GM20000 (cell line): ENCODE measurements at places on chromosomes 7 and 10.
A peak's percentile ranks its signal among the peaks of the same experiment; 100 is the strongest.

DNA sequence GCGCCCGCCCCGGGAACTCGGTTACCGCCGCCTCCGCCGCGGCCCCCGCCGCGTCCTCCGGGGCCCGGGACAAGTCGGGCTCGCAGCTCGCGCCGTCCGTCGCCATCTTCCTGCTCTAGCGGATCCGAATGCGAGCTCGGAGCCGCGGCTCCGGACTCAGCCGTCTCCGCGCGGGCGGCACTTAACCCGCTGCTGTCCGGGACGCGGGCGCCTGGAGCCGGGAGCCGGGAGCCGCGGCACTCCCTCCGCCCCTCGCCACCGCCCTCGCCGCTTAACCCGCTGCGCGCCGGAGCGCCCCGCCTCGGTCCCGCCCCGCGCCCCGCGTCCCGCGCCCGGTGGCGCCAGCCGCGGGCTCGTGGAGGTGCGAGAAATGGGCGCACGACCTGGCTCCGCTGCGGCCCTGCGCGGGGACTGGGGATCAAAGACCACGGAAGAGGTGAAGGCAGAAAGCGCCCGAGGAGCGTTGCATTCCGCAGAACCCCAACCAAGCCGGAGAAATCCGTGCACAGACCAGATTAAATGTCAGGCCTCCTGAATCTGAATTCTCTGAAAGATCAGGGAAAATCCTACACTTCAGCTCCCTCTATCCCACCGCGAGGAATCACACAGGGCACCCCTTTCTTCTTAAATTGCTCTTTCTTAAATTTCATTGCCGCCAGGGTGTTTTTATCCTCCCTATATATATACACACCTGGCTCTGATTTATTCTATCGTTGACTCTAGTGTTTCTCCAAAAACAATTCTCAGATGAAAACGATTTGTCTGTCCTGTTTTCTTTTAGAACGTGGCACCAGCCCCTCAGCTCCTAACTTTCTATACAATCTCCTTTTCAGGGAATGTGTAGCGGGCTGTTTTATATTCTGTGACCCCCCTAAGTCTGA lies at the start of gene CTTNBP2:
Gene CTTNBP2 (minus strand): TSS at position 132 of the 881 bp plus-strand sequence. CDS start 26 bp downstream, at position 106.
- DNase-seq = peak; percentile 33

- no peak for DNase-seq
These were observed 142.0 kb upstream of the PRKCQ start for GRCh38 chr10:6721964-6722615.

DNA sequence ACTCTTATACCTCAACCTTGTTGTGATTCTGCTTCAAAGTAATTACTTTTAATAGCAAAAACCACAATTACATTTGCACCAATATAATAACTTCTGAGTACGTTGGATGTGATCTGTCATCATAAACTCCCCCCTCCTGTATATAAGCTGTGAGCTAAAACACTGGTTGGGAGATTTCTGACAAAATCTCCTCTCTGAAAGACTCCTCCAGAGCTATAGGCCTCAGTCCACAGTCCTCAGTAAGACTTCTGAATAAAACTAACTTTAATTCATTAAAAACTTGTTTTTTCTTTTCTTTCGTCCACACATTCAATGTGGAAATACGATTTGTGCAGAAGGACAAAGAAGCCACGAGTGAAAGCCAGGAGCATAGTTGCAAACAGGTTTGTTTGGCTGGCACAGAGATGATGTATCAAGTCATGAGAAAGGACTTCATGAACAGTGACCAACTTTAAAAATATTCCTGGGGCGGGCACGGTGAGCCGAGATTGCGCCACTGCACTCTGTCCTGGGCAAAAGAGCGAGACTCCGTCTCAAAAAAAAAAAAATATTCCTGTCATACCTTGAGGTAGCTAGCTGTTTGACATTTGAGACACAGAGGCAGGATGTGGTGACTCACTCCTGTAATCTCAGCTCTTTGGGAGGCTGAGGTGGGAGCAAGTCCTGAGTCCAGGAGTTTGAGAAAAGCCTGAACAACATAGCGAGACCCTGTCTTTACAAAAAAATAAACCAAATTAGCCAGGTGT lies 91.1 kb upstream of the ARHGAP21 start:
- DNase-seq = no peak

- DNase-seq = no peak
These were observed 48.0 kb downstream of the NT5C2 start for GRCh38 chr10:103145046-103145445.

DNA sequence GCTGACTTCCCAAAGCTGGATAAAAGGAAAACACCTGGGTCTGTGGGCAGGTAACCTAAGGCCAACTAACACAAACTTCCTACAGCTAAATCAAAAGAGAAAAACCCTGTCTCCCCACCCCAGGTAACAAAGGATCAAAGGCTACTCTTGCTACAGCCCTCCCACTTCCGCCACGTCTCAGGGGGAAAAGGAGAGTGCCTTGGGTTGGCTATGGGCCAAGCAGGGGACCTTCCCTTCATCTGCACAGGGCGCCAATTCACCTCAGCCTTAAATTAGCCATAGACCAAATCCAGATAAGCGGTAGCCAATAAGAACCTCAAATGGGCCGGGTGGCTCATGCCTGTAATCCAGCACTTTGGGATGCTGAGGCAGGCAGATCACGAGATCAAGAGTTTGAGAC lies 69.1 kb upstream of the LANCL2 start:
- no peak for DNase-seq

- no peak for DNase-seq
These were observed 7.5 kb downstream of the FAM131B start for GRCh38 chr7:143354965-143355364.

GRCh38 chr10:36344240-36345174 lies 702.4 kb upstream of the FZD8 start:
- DNase-seq = no peak

GRCh38 chr7:45176886-45177731 lies 19.5 kb downstream of the RAMP3 start:
- DNase-seq = no peak

- no peak for DNase-seq
These were observed 9.6 kb downstream of the CFTR start for GRCh38 chr7:117489430-117489829.

GRCh38 chr10:70827086-70827757 lies 11.5 kb downstream of the SGPL1 start:
- no peak for DNase-seq

DNA sequence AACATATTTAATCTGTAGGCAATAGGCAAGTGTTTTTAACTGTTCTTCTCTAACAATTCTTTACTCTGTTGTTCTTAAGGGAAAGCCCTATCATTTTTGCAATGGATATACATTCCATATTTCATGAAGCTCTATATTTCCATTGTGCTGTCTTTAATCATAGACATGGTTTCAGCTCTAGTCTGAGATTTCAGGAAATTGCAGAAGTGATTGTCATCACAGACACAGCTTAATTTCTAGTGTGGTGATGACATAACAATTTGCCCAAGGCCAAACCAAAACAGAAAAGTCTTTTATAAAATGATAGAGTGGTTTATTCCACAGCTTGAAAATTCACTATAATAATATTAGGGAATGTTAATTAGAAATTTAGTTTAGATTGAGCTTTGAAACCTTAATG lies 494.1 kb upstream of the SEMA3A start:
- DNase-seq = no peak

DNA sequence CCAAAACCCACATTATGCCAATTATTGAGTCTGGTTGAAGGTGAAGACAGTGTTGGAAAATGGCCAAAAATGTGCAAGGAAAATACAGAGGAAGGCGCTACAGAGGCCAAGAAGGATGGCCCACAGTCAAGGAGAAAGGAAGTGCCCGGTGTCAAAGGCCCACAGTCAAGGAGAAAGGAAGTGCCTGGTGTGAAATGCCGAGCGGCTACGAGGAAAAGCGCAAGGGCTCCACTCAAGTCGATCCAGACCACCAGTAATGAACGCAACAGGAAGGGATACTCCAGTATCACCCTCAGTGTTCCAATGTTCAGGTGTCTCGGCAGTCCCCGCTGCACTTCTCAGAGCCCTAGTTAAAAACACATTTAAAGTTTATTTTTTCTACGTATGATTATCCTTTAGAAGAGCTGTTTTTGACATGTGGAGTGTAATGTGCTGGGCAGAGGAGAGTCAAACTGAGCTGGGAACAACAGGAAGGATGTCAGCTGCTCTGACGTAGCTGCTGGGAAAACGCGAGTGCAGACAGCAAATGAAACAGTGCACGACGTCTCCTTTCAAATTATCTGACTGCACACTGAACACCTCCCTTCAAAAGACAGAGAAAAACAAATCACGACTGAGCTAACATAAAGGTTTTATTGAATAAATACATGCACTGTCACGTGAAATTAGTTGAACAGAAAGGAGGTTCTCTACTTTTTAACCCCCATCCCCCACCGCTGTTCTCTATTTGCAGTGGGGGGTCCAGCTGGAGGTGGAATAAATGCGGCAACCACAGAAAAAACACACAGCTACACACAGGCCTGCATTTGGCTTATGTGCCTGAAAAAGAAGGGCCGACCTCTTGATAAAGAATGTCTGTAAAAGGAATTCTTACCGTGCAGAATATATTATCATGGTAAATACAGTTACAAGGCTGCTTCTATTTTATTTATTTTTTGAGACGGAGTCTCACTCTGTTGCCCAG lies 26.1 kb upstream of the NCAPG2 start:
- no peak for DNase-seq

GRCh38 chr10:125092564-125093031 lies 67.8 kb downstream of the CTBP2 start:
- DNase-seq = no peak

- DNase-seq = peak; percentile 32
These were observed 1.5 kb upstream of the NRP1 start for GRCh38 chr10:33335801-33336581.

- DNase-seq = no peak
These were observed 354.6 kb downstream of the PHF14 start for GRCh38 chr7:11328309-11328708.

DNA sequence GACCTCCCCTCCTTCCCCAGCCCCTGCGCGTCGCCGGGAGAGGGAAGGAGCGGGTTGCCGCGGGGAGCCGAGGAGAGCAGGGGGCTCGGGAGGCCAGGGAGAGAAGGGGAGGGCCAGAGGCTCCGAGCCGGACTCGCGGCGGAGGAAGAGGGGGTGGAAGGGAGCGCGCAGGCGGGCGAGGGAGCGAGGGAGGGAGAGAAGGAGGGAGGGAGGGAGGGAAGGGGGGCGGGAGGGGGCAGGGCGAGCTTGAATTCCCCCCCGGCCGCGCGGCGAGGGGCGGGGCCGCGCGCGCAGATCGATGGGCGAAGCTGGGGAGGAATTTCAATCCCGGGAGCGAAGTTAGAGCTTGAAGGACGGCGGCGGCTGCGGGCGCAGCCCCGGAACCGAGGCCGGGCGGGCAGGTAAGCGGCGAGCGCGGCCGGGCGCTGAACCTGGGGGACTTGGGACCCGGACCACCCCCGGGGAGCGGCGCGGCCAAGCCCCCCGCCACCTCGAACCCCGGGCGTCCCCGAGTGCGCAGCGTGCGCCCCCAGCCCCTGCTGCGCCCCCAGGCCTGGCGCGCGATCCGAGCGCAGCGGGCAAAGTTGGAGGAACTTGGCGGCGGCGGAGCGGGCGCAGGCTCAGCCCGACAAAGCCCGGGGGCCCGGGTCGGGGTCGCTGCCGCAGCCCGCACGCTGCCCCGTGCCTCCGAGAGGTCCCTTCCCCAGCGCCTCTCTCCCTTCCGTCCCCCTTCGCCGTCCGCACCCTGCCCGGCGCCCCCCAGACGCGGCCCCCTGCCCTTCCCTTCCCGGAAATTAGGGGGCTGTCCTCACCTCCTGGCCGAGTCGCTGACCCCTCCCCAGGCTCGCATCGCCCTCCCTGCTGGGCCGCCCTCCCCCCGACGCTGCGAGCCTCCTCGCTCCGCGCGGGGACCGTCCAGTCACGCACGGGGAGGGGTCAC lies at the start of gene ELFN1:
Gene ELFN1 (plus strand): TSS at position 324 of the 940 bp plus-strand sequence. CDS start 74,320 bp downstream, outside the sequence.
- DNase-seq = peak; percentile 47

- no peak for DNase-seq
These were observed 141.6 kb downstream of the DGKB start for GRCh38 chr7:14760730-14761478.

GRCh38 chr10:5536486-5537081 lies 11.8 kb downstream of the CALML3 start:
- DNase-seq = no peak

DNA sequence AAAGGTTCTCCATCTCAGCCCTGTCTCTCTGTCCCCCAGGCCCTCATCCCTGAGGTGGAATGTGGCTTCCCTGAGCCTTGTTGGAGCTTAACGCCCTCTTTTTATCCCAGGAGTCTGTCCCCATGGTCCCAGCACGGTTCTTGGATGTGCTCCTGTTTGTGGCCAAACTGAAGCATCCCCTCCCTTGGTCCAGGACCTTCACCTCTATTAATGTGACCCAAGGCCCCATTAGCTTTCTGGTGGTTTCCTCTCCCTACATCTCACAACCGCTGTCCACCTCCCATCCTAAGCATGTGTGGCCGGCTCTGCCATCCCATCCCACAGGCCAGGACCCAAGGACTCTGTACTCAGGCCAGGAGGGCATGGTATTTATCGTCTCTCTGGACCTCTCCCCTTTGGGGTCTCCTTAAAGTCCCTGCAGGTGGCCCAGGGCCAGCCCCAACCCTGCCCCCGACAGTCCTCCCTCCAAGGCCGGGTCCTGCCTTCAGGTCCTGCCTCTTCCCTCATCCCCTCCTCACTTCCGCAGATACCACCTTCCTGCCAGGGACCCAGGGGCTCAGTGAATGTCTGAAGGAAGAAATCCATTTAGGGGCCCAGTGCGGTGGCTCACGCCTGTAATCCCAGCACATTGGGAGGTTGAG lies 15.4 kb upstream of the SH2B2 start:
- no peak for DNase-seq

DNA sequence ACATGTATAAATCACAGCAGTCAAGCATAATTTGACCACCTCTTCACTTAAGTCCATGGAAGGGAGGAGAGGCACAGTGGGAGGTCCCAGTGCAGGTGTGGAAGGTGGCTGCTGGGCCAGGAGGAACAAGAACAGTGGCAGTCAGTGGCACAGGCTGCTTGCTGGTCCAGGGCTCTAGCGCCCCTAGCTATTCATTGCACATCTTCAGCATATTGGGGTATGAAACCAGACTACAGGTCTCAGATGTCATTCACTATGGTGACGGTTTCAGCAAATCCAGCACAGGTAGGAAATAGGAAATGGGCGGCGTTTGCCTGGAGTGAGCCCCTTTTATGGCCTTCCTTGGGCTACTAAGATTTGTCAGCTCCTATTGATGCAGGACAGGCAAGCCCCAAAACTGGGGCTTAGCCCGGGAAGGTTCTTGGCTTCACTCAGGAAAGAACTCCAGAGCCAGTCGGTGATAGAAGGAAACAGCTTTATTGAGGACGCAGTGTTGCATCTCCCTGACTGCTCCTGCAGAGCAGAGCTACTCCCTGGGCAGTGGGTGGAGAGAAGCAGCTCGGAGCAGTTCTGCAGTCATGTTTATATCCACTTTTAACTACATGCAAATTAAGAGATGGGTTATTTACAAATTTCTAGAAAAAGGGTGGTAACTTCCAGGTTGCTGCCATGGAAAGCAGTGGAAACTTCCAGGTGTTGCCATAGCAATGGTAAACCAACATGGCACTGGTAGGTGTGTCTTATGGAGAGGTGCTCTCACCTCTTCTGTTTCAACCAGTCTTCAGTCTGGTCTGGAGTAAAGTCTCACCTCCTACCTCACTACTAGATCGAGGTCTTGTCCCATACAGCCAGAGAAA lies 608.8 kb downstream of the PARD3 start:
- DNase-seq = no peak

- no peak for DNase-seq
These were observed 35.7 kb downstream of the CBX3 start for GRCh38 chr7:26237035-26237807.

GRCh38 chr10:125129076-125129458 lies 31.3 kb downstream of the CTBP2 start:
- DNase-seq = no peak
